ENCODE measurements at places on chromosomes 5 and 9. TPM values are rescaled to one million over a fixed set of nuclear protein-coding genes. Genes with fewer than 3 reads are reported as not detected.

SRP19 gene
- 39.1 TPM for total RNA-seq

LHFPL2 gene
- 23.2 TPM for total RNA-seq

SH3PXD2B gene
- total RNA-seq: 13.0 TPM

ZBED3 gene
- 1.6 TPM for total RNA-seq

CD74 gene
- total RNA-seq: 3.3 TPM

DIPK1B gene
- 26.9 TPM for total RNA-seq

LEAP2 gene
- total RNA-seq: 1.2 TPM

GMCL2 gene
- not detected for total RNA-seq

CDC14B gene
- total RNA-seq: 38.3 TPM

WNT8A gene
- total RNA-seq: 0.82 TPM

PROP1 gene
- total RNA-seq: not detected

CTXN3 gene
- total RNA-seq: 13.9 TPM

GADD45G gene
- total RNA-seq: 4.5 TPM

HABP4 gene
- 13.9 TPM for total RNA-seq

CCDC192 gene
- total RNA-seq: not detected

OTP gene
- total RNA-seq: not detected

MARCOL gene
- total RNA-seq: not detected

CXXC5 gene
- 38.7 TPM for total RNA-seq

HMMR gene
- 2.9 TPM for total RNA-seq

OGN gene
- 17.5 TPM for total RNA-seq

RNF208 gene
- 0.82 TPM for total RNA-seq

PCDHB7 gene
- 9.8 TPM for total RNA-seq

GABRA6 gene
- total RNA-seq: under 0.01 TPM

CDKN2A gene
- total RNA-seq: under 0.01 TPM

RBM27 gene
- total RNA-seq: 42.0 TPM

GCNT1 gene
- total RNA-seq: 6.9 TPM

TMEM8B gene
- total RNA-seq: 4.1 TPM

CTNND2 gene
- 74.2 TPM for total RNA-seq

SPINK7 gene
- not detected for total RNA-seq

UNC5A gene
- total RNA-seq: 6.1 TPM

LYRM7 gene
- 30.2 TPM for total RNA-seq

MSX2 gene
- 0.41 TPM for total RNA-seq

CER1 gene
- total RNA-seq: not detected

FAT2 gene
- total RNA-seq: 3.3 TPM

ST8SIA4 gene
- 76.2 TPM for total RNA-seq

PTBP3 gene
- 39.5 TPM for total RNA-seq

DHFR gene
- 20.4 TPM for total RNA-seq

SGCD gene
- 3.3 TPM for total RNA-seq

CCL27 gene
- 0.41 TPM for total RNA-seq

C5orf58 gene
- total RNA-seq: not detected

GRM6 gene
- total RNA-seq: under 0.01 TPM

GFI1B gene
- 0.41 TPM for total RNA-seq

SREK1IP1 gene
- total RNA-seq: 31.0 TPM

ADRA1B gene
- total RNA-seq: 1.2 TPM

IFNB1 gene
- total RNA-seq: not detected

NOXA1 gene
- 1.2 TPM for total RNA-seq

MOB3B gene
- 2.9 TPM for total RNA-seq

ADAMTS16 gene
- 3.7 TPM for total RNA-seq

CDO1 gene
- total RNA-seq: 53.8 TPM
